ENCODE measurements at places on chromosomes 2 and 18. TPM values are rescaled to one million over a fixed set of nuclear protein-coding genes. Genes with fewer than 3 reads are reported as not detected.

DNA sequence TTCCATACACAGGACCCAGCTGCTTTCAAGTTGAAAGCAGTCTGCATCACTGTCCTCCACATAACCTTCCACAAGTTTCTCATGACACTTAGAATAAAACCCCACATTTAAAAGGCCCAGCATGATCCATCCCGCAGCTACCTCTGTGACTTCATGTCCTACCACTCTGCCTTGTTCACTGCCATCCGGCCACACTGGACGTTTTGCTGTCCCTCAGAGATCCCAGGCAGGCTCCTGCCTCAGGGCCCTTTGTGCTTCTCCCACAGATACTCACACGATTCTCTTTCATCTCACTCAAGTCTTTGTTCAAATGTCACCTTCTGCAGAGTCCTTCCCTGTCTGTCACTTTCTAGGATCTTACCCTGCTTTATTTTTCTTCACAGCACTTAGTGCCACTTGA is 232.9 kb upstream of the BOD1L2 start:
- no peak for DNase-seq

DNA sequence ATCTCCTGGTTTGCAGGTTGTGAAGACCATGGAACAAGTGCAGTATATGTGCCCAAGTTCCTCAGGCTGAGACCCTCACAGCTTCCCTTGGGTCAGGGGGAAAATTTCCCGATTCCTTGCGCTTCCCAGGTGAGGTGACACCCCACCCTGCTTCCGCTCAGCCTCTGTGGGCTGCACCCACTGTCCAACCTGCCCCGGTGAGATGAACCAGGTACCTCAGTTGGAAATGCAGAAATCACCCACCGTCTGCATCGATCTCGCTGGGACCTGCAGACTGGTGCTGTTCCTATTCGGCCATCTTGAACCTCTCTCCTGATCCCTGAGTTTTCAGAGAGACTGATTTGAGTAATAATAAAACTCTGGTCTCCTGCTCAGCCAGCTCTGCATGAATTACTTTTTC is 30.6 kb downstream of the CHCHD5 start:
- DNase-seq: no peak

DNA sequence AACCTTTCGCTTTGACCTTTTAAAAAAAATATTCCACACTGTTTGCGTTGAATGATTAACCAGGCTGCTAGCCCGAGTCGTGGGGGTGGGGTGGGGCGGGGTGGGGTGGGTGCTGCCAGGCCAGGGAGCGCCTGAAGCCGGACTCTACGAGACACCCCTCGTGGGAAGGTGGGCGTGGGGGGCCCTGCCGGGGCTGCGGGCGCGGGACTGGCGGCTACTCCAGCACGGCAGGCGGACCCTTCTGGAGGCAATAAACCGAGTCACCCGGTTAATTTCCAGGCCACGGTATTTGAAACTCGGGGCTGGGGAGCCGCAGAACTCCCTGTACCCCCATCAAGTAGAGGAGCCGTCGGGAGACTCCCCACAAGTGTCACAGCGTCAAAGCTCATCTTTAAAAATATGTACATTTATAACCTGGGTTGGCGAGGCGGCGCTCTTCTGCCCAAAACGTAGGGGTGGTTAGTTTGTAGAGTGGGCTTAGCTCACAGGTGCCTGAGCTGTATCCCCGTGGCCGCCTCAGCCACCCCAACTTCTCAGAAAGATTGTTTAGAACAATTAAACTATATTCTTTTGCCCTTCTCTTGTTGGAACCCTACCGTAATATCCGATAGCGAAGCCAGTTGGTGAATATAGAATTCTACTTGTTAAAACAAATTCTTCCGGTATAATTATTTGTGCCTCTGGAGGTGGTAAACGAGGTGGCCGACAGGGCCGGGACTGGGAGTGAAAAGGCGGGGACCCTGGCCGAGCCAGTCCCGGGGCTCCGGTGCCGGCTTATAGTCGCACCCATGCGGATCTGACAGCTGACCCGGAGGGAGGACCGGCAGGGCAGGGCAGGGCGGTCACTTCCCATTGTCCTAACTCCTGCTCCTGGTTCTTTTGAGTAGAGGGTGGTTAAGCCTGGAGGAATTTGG is 1.4 kb downstream of the B3GNT2 start:
- DNase-seq: peak; percentile 14

GRCh38 chr2:88136817-88137216 is 9.0 kb upstream of the FABP1 start:
- no peak for DNase-seq

Gene OR6B2
- not detected for total RNA-seq

GRCh38 chr18:25560369-25560768 is 208.4 kb upstream of the ZNF521 start:
- DNase-seq: no peak

Measured in Caki2 (cell line).